T-helper 17 cell (primary cell): ENCODE measurements at places on chromosomes 12 and 14.

DNA sequence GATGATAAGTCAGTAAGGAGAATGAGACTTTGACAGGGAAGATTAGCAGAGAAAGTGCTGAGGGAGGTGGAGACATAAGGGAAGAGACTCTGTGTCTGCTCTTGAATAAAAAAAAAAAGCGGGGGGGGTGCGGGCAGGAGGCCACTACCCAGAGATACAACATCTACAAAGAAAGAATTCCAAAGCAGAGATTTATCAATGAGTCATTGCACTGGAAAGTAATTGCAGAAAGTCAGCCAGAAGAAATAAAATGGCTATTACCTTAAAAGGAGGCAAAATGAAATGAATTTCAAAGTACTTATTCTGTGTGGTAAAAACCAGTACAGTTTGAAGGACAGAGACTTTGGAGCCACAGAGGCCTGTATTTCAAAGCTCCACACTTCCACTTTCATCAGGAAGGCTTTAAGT, 267.1 kb upstream of the PRKD1 start:
- DNase-seq: no peak

DNA sequence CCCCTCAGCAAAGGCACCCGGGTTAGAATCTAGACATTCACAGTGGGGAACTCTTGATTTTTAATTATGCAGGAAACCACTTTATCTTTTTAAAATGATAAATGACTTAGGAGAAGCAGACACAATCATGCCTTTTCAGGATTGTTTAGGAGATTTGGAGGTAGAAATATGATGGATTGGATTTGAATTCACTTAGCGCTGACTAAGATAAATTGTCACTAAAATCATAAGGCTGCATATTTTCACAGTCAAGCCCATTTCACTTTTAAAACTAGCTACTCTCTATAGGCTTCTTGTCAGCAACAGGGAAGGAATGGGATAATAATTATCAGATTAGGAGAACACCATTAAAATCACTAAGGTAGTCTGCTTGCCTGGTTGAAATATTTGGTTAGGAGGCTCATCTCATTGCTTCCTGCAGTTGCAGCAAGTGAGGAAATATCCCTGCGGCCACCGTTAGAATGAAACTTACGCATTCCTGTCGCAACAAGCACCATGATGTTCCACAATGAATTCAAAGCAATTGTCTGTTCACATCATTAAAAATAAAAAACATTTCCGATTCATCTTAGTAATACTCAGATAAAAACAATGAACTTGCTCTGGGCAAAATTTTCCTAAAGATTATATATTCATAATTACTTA, 31.9 kb downstream of the DACT1 start:
- no peak for DNase-seq

- DNase-seq: no peak
Observed at GRCh38 chr14:99475179-99475578, 5.5 kb downstream of the SETD3 start.

GRCh38 chr14:92586963-92587699, 73.5 kb downstream of the RIN3 start:
- no peak for DNase-seq

DNA sequence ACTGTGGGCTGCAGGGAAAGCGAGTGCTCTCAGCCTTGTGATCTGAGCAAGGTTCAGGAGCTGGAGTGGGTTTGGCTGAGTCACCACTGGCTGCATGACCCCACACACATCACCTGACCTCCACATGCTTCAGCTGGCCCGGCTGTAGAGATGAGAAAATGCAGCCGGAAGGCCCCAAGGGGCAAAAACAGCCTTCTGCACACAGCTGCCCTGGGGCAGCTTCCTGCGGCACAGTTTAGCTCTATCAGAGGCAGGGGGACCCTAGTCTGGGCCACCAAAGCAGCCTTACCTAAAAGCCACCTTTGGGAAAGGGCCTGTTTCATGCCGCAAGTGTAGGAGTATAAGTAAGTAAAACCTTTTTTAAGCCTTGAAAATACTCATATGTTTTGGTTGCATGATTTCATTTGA, 123.3 kb downstream of the SSPN start:
- DNase-seq: no peak

GRCh38 chr14:89058697-89059096, 234.2 kb downstream of the TTC8 start:
- no peak for DNase-seq

DNA sequence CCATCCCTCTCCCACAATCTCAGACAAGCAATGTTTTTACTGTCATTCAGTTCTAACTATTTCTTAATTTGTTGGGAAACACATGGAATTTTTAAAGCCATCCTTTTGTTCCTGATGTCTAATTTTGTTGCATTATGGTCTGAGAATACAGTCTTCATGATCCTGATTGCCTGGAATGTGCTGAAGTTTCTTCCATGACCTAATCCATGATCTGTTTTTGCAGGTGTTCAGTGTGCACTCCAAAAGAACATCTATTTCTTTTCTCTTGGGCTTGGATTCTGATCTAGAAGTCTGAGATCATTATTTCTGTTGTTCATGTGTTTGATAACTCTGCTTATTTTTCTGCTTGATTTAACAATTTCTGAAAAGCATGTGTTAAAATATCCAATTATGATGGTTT, 43.2 kb upstream of the PHC1 start:
- no peak for DNase-seq

DNA sequence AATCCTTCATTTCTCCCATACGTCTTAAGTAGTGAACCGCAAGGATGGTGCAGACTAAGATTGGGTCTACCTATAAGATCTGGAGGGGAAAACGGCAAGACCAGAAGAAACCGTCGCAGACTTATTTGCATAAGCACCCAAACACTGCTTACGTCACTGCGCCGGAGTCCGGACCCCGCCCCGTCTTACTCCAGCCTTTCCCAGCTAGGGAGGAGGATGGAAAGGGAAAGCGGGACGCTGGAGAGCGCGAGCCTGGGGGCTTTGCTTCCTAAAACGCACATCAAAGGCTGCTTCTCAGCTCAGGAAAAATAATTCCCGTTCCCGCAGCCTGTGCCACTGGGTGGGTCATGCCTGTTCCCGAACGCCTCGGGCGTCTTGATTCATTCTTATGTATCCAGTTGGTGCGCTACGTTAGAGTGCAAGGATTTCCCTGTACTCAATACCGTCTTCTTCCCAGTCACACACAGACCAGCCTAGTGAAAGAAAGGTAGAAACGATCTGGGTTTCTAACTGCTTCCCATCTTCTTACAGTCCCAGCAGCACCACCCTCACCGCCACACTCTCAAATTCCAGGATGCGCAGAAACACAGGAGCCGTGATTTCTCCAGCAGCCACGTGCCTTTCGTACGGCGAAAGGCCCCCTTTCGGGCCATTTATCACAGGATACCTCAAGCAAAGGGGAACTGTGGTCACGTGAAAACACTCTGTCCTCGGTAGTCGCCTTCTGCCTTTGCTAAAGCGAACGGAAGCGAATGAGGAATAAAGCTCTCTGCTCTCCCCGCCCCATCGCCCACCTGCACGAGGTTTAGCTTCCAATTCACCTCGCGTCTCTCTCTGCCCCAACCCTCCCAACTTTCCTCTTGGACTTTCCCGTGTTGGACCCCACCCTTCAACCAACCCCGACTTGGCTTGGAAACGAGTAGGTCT, 1.1 kb downstream of the SLC6A15 start:
- no peak for DNase-seq

GRCh38 chr12:111664961-111665865, 20.5 kb downstream of the BRAP start:
- no peak for DNase-seq

- DNase-seq: no peak
Observed at GRCh38 chr14:53494587-53494986, 341.5 kb upstream of the DDHD1 start.

- no peak for DNase-seq
Observed at GRCh38 chr12:62846491-62846890, 88.5 kb downstream of the PPM1H start.

DNA sequence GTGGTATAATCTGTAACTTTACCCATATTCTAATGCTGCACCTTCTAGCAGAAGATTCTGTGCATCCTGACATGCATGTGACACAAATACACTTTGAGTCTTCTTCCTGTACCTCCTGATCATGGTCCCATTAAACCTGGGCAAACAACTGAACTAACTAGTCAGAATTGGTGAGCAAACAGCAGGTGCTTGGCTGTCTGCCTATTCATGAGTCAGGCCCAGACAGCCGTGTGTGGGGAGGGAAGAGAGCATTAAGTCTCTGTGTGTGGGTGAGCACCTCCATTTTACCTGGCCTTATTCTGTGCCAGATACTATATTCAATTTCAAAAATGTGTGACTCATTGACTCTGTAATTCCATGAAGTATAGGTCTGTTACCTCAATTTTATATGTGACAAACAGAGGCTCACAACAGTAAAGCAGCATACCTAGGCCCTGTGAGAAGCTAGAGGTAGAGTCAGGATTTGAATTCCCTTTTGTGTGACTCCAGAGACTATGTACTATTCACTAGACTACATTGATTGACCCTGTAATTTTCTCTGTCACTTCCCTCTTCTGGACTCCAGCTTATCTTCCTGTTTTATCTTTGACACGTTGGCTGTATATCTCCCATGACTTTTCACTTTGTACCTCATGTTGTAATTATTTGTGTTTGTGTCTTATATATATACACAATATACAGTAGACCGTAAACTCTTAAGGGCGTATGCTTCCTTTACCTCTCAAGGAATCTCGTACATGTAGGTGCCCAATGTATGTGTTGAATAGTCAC, 32.2 kb downstream of the SUSD6 start:
- DNase-seq: no peak

- no peak for DNase-seq
Observed at GRCh38 chr14:56195223-56195622, 77.0 kb downstream of the PELI2 start.

- no peak for DNase-seq
Observed at GRCh38 chr12:15556411-15557102, 232.6 kb downstream of the EPS8 start.

DNA sequence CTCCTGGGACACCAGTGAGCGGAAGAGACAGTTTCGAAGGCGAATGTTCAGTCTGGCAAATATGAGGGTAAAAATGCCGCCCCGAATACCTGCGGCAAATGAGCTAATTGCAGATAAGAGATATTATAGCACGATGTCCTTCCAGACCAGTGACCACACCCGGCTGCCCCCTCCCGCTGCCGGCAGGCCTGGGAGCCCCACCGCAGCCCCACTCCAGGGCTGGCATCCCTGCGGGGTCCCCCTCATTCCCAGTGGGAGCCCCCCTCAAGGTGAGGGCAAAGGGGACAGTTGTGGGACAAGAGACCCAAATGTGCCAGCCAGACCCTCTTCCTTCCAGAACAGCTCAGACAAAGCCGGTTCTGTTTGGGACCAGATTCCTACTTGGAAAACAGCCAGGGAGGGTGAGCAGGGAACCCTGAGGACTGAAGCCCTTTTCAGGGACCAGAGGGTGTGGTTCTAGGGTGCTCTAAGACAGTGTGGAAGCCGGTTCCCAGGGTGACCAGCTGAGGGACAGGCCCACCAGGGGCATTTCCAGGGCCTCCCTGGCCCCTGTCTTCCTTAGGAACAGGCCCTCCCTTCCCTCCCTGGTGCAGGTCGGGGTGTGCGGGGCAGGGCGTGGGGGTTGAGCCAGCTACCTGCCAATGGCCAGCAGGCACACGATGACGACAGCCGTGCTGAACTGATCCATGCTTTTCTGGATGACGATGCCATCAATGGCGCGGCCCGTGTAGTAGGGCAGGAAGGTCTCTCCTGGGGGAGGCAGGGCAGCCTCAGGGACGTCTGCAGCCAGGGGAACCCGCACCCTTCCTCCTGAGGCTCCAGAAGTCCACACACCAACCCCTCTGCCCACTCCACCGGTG, 16.2 kb downstream of the ABCB9 start:
- no peak for DNase-seq

DNA sequence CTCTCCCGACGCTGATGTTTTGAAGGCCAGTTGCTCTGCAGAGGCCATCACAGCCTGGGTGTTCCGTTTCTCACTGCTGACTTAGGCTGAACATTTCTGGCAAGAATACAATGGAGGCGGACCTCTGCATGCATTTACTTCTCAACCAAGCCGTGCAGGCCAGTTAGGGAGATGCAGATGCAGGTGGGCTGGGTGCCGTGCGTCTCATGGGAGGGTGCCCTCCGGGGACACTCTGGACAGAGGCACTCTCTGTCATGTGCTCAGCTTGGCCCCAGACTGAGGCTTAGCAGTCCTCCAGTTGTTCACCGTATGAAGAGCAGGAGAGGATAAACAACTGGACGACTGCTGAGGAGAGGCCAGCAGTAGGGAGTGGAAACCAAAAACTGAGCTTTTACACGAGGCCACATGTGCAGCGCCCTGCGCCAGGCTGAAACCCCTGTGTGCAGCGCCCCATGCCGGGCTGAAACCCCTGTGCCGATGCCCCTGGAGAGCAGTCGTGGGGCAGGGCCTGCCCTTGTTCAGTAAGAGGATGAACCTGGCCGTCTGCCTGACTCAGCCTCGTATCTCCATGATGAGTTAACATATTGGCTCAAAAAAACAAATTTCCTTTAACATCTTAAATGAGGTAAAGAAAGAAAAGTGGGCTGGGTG, 32.3 kb downstream of the DDX51 start:
- no peak for DNase-seq

- DNase-seq: no peak
Observed at GRCh38 chr12:100128512-100128908, 14.2 kb downstream of the BLTP3B start.

DNA sequence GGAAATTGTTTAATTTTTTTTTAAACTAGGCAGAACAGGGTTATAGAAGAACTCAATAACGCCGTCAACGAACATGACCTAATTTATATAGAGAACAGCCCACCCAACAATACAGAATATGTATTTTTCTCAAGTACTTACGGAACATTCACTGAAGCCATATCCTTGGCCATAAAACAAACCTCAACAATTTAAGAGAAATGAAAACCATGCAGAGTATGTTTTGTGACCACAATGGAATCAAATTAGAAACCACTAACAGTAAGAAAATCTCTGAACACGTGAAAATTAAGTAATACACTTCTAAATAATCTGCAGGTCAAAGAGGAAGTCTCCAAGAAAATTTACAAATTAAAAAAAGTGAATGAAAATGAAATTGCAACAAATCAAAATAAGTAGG, 9.4 kb downstream of the SART3 start:
- no peak for DNase-seq

GRCh38 chr14:93548102-93548843, 117.5 kb downstream of the UNC79 start:
- DNase-seq: no peak
